Stimulated activated CD4-positive, alpha-beta T cell treated with anti-CD3 and anti-CD28 coated beads, TNF-alpha, amount 100 ng/mL, for 1 hour (primary cell): ENCODE measurements at places on chromosomes 12 and 14.

- no peak for DNase-seq
Measured at GRCh38 chr12:53989227-53990113, 4.5 kb downstream of the HOXC10 start.

DNA sequence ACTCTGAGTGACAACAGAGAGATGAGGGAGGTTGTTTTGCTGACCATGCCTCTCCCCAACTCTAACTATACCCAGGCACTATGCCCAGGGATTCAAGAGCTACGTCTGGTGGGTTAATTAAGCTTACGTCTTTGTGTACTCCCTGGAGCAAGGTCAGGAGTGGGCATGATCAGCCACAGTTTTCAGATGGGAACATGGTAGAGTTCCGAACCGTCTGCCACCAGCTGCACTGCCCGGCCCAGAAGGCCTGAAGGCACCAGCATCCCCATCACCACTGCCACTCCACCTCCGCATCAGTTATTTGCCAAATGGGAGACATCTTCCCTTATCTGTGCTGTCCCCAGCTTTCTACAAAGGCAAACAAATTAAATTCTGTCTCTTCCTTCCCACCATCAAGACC lies 11.1 kb upstream of the GPX2 start:
- no peak for DNase-seq

DNA sequence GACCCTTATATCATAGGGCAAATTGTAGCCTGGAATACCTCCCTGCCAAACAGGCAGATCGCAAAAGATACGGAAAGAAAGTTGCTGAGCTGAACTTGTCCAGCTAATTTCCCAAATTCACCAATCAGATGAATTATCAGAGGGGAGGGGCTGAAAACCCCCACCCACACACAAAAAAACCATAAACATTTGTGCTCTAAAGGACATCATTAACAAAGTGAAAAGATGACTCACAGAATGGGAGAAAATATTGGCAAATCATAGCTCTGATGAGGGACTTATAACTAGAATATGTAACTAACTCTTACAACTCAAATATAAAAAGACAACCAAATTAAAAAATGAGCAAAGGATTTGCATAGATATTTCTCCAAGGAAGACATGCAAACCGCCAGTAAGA lies 36.3 kb downstream of the PTHLH start:
- DNase-seq, result no peak

DNA sequence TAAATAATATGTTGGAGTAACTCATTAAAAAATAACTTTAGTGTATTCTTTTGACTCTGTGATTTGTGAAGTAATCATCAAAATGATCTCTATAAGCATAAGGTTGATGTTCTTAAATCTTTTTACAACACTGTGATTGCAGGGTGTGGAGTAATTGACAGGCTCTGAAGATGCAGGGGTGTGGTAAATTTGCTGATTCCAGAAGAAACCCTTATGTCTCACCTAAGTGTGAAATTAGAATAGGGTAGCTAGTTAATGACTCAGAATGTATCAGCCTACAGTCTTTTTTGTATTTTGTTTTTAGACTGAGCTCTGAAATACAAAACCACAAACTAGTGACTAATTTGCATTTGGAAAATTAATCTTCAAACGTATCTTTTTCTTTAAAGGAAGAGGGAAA lies 5.9 kb downstream of the PRPF39 start:
- no peak for DNase-seq

DNA sequence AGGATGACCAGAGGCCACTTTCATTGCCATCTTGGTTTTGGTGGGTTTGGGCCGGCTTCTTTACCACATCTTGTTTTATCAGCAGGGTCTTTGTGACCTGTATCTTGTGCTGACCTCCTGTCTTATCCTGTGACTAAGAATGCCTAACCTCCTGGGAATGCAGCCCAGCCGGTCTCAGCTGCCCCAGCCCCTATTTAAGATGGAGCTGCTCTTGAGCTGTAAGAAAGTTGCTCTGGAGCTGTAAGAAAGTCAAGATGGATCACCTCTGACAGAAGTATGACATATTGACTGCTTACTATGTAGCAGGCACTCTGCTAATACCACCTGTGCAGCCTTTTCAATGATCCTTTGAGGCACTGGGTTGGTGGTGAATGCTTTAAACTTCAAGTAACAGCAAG lies 52.1 kb downstream of the RIN3 start:
- no peak for DNase-seq

DNA sequence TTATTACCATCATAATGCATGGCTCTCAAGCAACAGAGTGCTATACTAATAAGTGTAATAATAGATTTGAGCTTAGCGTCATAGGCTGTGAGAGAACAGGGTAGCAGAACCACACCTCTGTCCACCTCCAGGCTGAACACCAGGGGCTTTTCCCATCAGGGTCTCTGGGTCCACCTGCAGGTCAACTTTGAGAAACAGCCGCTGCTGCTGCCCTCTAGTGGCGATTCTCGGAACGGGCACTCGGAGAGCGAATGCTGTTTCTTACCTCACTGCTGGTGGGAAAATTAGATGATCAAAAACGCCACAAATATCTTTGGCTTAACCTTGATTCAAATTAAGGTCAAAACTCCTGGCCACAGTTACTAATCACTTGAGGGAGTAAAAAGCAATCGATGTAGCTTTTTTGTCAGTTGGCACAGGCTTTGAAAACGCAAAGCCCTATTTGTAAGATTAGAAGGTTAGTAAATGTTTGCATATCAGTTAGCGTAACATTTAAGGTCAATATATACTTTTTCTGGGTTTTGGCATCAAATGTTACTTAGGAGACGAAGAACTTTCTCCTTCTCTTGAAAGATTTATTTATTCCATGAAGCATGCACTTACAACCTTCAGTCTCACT lies 127.9 kb upstream of the TMEM132D start:
- no peak for DNase-seq

- DNase-seq, result no peak
Measured at GRCh38 chr12:48580831-48581230, 11.0 kb upstream of the LALBA start.

- no peak for DNase-seq
Measured at GRCh38 chr12:2934371-2934770, 24.8 kb upstream of the TEAD4 start.

DNA sequence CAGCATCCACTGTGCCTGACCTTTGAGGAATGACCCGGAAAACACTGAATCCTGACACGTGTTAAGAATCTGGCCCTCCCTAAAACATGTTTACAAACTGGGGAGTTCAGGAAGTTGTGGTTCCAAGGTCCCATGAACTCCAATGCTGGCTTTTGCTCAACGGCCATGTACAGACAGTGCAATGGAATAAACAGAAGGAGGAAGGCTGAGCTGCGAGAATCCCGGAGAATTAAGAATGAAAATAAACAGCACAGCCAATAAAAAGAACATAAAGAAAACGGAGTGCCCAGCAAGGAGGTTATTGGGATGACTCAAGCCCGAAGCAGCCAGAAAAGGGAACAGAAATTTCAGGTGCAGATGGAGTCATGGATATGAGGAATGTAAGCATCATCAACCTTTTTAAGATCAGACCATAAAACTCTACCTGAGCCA lies 32.3 kb downstream of the BCL11B start:
- no peak for DNase-seq

DNA sequence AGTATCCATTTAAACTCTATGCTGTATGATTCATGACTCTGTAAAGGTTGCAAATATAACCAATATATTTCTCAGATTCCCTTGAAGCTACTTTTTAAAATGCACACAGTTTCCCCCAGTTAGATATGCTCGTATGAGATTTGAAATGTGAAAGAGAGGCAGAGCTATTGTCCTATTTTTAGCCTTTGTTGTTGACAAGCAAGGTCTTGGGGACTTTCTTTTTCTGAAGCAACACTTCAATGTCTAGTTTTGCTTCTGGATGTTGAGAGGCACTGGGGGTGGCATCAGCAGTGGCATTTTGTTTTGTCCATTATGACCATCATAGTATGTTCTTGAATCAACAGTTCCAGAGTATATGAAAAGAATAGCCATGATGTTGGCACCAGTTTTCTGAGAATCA lies 63.4 kb downstream of the ASCL1 start:
- DNase-seq, result no peak

GRCh38 chr12:57488402-57489156 lies 711 bp downstream of the MARS1 start:
- DNase-seq, result no peak

- no peak for DNase-seq
Measured at GRCh38 chr14:38212111-38212510, 4.4 kb downstream of the SSTR1 start.

DNA sequence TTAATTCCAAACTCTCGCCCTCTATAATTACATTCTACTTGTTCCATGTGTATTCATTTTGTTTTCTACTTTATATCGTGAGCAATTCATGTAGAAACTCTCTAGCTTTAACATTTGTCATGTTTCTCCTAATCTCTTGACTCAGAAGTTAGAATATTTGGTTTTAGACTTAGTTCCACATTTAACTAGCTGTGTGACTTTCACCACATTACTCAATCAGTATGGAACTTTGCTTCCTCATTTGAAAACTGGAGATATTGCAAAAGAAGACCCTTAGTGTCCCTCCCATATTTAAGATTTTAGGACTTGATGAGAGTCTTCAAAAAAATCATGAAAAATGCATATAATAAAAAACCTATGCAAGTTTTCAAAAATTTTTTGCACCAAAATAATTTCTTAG lies 447.5 kb downstream of the GXYLT1 start:
- DNase-seq, result no peak

DNA sequence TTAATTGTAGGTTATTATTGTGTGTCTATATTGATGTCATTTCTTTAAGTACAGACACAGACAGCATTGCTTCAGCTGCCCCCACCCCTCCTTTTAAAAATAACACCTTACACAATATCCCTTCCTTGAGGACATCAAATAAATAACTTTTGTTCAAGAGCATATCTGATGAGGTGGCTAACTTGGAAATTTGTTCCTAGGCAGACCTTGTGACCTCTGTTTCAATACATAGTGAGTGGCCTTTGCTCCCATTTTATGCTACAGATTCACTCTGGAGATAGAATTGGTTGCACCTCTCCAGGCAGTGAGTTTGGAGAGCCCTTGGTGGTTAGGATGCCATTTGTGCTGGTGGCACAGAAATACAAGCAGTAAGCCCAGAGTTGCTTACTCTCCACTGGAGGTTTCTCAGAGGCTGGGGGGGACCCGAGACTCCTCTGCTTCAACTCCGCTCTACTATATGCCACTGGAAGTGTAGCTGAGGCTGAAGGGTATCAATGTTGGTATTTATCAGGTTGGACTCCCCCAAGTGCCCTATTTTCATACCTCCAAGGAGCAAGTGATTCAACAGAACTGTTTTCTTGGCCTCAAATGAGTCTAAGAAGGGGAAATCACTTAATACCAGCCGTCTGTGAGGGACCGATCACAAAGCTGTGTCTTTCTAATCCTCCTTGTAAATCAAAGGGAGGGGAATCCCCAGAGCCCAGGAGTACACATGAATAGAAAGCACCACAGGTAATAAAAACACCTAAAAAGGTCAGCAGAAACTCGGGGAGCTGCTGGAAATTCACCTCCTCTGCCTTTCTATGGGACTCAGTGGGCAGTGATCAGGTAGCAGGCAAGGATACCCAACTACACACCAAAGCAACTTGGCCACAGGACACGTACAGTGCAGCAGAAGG lies 463.1 kb downstream of the RAD51B start:
- DNase-seq, result no peak

DNA sequence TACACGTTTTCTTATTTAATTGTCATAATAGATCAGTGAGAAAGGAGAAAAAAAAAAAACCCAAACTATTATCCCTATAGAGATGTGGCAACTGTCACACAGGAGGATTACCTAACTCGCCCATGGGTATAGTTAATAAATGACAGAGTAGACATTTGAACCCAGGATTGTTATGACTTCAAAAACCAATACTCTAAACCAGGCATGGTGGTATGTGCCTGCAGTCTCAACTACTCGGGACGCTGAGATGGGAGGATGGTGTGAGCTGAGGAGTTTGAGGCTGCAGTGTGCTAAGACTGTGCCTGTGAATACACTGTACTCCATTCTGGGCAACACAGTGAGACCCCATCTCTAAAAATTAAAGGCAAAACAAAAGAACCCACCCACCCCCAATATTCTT lies 114.5 kb downstream of the DENND5B start:
- no peak for DNase-seq
